ENCODE measurements at places on chromosomes 6 and 20.

DNA sequence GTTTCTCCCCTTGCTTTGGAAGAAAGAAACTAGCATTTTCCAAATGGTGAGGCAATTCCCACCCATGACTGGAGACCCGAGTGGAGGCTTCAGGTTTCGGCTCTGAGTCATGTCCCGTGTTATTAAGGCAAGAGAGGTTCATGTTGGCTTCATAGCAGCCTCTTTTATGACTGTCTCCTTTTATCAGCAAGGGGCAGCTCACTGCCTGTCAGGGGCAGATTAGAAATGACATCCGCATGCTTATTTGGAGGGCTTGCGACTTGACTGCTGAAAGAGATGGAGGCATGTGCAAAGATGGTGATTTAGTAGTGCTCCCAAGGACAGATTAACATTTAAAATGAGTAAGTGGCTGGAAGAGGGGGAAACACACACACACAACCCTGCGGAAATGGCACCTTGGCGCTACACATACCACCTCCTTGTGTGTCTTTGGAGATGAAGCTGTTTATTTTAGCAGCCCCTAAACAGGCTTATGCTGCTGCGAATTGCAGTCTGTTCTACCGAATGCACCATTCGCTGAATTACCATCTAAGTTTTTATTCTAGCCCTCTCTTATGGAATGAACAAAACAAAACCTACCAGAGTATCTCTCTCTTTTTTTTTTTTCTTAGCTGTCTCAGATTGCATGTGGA, 52.1 kb upstream of the VSTM2L start:
- no peak for DNase-seq

- DNase-seq = no peak
Measured at GRCh38 chr6:37171201-37171969, 1.4 kb downstream of the PIM1 start.

GRCh38 chr6:144162977-144163376, 12.7 kb downstream of the STX11 start:
- DNase-seq = no peak

DNA sequence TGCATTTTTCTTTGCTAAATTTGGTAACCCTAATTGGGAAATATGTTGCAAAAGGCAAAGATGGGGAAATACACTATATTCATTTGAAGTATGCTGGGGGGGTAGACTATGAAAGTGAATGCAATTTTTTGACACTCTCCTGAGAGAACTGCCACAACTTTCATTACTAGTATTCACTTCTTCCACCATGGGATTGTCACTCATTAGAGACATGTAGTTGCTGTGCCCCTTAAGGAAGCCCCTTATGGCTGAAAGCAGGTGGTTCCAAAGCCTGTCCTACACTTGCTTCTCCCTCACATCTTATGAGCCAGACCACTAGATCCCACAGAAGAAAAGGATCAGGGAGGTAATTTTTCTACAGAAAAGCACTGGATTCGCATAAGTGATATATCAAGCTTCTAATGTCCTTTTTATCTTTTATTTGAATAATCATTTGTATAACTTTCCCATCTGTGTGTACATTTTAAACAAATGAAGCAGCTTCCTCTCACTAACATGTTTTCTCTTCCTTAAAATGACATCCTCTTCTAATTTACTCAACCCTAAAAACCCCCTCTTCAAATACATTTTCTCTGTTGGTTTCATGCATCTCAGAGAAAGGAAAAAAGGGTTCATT, 83.8 kb downstream of the GCLC start:
- no peak for DNase-seq

- no peak for DNase-seq
Measured at GRCh38 chr6:88167352-88167937, 1.3 kb upstream of the CNR1 start.

DNA sequence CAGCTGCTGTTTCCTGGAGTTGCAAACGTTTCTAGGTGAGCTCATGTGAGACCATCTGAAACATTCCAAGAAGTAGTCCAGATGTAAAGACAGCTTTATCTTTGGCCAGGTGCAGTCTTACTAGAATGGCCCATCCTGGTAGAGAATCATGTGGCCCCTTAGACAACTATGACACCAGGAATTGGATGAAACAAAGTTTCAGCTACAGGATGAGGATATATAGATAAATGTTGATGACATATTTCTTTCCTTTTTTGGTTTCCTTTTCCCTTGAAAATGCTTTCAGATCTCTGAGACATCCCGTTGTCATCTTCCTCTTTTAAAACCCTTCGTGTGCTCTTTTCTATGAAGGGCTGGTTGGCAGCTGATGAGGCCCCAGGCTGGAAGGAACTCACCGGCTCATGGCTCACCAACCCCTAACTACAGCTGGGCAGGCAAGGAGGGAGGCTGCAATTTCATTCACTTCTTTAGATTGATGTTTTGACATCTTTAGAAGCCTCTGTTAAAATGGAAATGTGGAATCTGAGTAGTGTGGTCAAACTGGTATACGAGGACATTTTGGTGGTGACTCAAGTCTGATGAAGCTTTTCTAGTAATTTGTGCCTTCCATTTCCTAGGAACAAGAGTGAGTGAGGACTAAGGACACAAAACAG, 167.9 kb upstream of the TNFAIP3 start:
- no peak for DNase-seq
